ENCODE measurements at places on chromosomes 5 and 9.

DNA sequence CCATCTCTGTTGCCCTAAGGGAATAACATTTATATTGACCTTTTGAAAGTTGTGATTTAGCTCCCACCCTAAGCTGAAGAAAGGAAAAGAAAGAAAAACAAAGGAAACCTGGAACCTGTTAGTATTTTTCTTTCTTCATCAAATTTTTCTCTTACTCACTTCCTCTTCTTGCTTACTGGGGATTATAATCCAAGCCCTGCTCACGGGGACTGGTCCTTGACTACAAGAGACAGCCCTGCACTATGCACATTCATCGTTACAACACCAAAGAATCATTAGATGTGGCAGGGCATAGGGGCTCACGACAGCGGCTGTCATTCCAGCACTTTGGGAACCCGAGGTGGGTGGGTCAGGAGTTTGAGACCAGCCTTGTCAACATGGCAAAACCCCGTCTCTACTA is 37.8 kb upstream of the LPAR1 start:
- no peak for DNase-seq

- DNase-seq = no peak
These were observed 56.6 kb upstream of the MOCS2 start for GRCh38 chr5:53166183-53166495.

GRCh38 chr5:168013546-168013945 is 277.9 kb upstream of the WWC1 start:
- no peak for DNase-seq

DNA sequence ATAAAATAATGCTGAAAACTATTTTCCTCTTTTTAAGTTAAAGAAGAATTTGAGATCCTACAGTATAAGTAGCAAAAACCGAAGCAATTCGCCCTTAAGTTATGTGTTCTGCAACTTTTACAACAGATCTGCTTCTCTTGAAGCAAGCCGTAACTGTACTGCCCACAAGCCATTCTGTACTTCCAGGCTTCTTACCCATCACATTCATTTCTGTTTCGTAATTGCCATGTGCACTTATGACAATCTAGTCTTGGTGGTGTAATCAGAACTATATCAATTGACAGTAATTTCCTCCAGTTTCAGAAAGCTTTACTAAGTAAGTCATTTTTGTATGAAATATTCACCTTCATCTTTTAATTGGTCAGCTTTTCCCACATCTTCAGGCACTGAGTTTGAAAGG is 13.8 kb downstream of the SGTB start:
- no peak for DNase-seq

DNA sequence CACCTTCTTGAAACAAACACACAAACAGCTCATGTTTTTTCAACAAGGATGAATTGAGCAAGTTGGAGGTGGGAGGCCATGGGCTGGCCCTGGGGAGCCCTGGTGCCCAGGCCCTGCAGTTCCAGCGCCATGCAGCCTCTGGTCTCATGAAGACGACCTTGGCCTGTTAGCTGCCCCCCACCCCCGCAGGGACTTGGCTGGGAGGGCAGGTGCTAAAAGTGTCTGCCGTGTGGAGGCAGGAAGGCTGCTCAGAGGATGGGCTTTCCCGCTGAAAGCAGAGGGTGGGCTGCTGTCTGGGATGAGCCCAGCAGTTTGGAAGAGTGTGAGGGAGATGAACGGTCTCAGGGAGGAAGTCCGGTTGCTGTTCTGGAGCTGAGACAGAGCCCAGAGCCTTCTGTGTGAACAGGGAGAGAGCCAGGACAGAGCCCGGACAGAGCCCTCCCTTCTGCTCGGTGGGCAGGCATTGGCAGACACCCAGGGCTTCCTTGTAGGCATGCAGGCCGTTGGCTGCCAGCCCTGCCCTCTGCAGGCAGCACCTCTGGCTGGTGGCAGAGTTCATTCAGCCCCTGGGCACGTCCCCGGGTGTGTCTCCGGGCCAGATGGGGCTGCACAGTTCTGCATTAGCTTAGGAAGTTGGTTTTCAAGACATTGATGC is 18.7 kb downstream of the ROPN1L start:
- no peak for DNase-seq

- DNase-seq = no peak
These were observed 72.1 kb upstream of the SEMA6A start for GRCh38 chr5:116646611-116647289.

- no peak for DNase-seq
These were observed 76.2 kb upstream of the HCN1 start for GRCh38 chr5:45772402-45772801.

DNA sequence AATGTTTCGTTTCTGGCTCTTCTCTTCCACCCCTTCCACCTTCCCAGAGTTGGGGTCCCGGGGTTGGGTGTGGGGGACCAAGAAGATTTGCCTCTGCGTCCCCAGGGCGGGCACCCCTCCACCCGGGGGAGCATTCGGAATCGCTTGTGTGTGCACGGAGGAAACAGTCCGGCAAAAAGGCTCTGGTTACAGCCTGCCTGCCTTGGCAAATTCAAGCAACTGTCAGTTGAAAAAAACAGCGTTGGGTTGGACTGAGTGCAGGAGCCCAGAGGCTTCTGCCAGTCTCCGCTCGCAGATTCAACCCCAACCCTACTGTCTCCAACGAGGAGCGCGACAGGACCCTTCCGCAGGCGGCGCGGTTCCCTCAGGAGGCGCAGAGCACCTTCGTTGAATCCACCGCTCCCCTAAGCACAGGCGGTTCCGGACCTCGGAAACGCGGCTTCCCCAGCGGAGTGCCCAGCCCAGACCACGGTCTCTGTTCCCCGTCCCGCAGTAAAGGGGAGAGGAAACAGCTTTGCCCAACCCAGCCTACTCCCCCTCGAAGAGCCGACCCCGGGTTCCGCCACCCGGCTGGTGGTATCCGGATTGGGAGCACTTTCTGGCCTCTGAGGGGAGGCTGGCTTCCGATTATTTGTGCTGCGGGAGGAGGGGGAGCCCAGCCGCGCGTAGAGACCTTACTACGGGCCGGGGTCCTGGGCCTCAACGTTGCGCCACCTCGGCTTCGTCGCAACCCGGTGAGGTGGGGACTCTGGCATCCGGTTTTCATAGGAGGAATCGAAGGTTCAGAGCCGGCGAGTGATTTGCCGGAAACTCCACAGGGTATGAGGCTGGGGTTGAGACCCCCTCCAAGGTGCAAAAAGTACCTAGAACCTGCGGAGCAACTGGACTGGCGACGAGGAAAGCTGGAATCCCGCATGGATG is 9.6 kb downstream of the LHX6 start:
- no peak for DNase-seq

- no peak for DNase-seq
These were observed 4.7 kb upstream of the BNIP1 start for GRCh38 chr5:173139631-173140030.
